ENCODE measurements at places on chromosomes 7 and 10.
A peak's percentile ranks its signal among the peaks of the same experiment; 100 is the strongest.

- DNase-seq: no peak
These were observed 2.7 kb downstream of the FZD9 start for GRCh38 chr7:73436031-73436929.

DNA sequence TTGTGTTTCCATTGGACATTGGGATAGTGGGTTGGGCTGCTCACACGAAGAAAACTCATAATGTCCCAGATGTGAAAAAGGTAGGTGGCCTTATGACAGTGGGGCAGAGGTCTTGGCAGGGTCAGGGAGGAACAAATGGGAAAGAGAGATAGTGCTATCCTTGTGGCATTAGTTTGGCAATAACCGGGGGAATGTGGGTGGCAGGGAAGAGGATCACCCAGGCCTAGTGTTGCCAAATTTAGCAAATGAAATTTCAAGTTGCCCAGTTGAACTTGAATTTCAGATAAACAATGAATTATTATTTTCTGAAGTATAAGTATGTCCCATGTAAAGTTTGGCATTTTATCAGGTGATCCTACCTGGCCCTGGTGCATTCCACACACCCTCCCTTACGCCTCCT, 789 bp downstream of the PDE6C start:
- DNase-seq: no peak

DNA sequence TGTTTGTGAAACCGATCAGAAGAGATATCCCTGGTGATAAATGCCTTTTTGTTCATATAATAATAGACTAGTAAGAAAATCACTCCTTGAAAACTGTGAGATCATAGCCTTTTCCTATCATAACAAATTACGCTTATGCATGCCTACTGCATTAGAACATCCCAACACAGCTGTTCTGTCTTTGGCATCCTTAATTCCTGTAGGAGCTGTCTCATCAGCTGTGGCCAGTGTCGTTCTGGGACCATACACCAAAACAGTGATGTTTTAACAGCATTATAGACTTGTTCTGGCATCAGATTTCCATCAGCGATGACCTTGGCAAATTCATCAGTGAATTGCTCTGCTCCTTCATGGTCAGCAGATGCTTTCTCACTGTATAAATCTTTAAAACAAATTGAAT, 423.6 kb upstream of the LRGUK start:
- DNase-seq: peak; percentile 83

DNA sequence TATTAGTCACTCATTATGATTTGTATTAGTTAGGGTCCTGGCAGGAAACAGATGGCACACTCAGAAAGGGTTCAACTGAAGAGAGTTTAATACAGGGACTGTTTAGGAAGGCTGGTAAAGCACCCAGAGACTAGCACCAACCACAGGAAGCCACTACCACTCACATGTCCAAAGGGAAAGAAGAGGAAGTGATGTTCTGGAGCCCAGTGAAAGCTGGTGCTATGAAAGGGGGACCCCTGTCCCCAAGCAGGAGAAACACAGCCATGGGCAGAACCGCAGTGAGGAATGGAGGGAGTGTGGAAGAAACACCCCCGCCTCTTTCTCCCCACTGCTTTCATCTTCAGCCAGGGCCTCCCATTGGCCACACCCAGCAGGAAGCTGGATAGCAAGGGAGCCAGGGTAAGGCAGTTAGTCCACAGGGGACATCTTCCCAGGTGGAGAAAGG, 3.2 kb upstream of the VSIR start:
- DNase-seq: no peak

DNA sequence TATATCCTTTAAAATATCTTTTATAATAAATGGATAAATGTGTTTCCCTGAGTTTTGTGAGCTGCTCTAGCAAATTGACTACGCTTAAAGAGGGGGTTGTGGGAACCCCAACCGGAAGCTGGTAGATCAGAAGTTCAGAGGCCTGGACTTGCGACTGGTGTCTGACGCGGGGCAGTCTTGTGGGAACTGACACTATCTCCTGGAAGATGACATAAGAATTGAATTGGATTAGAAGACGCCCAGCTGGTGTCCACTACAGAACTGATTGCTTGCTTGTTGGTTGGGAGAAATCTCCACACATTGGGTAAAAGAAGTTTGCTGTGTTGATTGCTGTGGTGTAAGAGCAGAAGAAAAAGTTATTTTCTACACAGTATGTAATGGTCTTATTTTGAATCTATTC, 51.1 kb upstream of the AHR start:
- DNase-seq: no peak

- no peak for DNase-seq
These were observed 15.9 kb downstream of the VIPR2 start for GRCh38 chr7:159128767-159129166.

DNA sequence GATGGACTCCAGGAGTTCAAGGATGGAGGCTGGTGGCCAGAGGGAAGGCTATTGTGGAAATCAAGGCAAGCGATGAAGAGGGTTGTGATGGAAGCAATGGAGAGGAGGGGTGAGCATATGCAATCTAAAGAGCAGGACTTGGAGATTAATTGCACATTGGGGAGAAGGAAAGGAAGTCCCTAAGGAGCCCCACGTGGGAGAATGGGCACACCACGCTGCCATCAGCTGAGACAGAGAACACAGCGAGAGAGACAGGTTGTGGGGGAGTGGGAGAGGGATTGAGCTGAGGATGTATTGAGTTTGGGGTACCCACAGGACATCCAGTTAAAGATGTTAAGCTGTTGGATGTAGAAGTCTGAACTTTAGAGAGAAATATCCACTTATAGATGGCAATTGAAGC, 73.6 kb downstream of the TMEM178B start:
- no peak for DNase-seq

GRCh38 chr10:48411510-48411909, 105.0 kb downstream of the MAPK8 start:
- no peak for DNase-seq

GRCh38 chr7:149524394-149524793, 26.8 kb upstream of the ZNF746 start:
- no peak for DNase-seq

DNA sequence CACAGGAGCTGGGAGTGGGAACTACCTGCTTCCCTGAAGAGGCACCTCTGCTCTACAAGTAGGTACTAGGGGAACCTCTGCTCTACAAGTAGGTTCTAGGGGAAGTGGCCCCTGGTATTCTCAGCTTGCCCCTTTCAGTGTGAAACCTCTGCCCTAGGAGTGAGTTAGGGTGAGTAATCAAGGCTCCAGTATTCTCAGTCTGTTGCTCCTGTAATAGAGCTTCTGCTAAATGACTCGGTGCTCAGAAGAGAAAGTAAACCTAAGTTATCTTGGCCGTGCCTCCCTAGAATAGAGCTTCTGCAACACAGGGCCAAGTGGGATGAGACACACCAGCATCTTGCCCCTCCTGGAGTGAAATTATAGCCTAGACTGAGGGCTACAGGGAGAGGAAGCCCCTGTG, 13.4 kb upstream of the RASSF4 start:
- DNase-seq: no peak

- no peak for DNase-seq
These were observed 40.6 kb upstream of the NPFFR1 start for GRCh38 chr10:70324339-70324861.

DNA sequence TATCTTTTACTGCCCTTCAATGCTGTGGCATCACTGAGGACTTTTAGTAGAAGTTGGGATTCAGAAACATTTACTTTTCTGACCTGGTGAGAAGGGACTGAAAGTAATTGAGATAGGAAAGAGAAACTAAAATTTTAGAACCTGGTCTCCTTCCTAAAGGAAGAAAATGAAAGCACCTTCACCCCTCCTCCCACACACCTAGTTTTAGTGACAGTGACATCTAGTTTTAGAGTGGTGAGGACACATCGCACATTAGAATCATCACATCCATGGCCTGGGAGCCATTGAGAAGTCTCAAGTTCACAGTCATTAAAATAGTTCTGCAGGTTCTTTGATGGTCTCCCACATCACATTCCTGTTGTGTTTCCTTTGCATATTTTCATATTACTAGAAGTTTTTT, 16.1 kb downstream of the TAS2R41 start:
- no peak for DNase-seq

GRCh38 chr10:93652857-93653256, 40.5 kb downstream of the PDE6C start:
- peak; percentile 21 for DNase-seq

DNA sequence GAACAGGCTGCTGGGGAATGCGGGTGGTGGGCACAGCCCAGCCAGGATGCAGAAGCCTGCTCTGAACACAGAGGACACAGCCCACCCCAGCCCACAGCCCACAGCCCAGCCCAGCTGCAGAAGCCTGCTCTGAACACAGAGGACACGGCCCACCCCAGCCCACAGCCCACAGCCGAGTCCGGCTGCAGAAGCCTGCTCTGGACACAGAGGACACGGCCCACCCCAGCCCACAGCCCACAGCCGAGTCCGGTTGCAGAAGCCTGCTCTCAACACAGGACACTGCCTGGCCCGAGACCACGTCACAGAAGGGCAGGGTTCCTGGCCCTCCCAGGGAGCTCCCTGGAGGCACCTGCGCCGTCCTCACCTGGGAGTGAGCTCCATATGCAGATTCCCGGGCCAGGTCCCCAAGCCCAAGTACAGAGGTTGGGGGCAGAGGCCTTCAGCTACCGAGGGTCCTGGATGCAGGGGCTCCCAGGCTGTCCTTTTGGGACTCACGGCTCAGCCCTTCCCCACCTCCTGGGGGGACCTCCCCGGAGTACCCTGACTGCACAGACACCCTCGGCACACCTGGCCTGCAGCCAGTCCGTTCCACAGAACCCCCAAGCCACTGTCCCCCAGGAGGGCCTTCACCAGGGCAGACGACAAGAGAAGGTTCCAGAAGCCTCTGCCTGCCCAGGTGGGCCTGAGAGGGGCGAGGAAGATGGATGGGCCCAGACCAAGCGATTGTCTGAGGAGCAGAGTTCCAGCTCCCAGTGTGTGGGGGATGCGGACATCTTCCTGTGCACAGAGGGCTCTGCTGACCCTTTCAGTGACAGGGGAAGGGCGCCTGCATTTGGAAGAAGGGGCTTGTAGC, 23.7 kb upstream of the FOXL3 start:
- no peak for DNase-seq

DNA sequence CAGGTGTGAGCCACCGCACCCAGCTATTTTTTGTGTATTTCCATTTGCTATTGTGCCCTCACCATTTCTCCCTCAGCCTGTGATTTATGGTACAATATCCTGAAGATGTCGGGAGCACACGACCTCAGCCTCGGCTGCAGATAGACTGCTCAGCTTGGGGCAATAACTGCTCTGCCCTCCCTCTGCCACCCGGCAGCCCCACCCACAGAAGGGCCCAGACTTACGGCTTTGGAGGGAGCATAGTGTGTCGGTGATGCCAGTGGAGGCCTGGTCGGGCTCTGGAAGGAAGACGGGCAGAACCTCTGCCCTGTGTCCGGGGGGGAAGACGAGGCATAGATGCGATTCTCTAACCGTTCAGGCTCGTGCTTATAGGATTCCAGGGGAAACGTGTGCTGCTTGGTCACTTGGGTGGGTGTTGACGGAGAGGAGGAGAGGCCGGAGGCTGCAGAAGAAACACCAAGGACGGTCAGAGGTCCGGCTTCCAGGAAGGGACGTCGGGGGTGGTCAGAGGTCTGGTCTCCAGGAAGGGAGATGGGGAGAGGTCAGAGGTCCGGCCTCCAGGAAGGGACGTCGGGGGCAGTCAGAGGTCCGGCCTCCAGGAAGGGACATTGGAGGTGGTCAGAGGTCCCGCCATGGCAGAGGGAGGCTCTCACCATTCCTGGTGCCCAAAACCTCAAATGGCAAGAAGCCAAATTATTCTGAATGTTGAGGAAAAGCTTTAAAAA, 155.7 kb upstream of the RHEB start:
- no peak for DNase-seq
